ENCODE measurements at places on chromosomes 6 and 20. TPM values are rescaled to one million over a fixed set of nuclear protein-coding genes. Genes with fewer than 3 reads are reported as not detected.

DNA sequence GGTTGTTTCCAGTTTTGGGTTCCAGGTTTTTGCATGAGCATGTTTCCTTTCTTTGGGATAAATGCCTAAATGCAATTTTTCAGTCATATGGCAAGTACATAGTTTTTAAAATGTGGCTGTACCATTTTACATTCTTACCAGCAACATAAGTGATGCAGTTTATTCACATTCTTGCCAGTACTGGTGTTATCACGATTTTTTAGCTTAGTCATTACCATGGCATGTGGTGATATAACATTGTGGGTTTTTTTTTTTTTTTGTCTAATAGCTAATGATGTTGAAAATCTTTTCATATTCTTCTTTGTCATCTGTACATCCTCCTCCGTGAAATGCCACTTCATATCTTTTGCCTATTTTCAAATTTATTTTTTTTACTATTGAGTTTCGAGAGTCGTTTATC is 2.9 kb upstream of the TDRD6 start:
- no peak for DNase-seq

DNA sequence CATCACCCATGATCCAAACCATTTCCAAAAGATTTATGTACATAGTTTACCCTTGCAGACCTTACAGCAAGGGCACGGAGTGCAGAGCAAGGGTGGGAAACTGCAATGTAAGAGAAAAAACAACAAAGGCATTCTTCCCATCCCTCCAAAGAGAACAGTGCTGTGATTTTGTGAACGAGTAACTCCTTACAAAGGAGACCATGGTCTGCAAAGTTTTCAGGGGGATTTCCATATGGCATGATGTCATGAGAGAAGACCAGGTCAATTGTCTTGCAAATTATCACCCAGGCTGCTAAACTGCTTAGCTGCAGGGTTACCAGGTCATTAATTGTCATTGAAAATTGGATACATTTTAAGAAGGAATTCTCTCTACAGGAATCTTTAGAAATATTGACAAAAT is 58.3 kb downstream of the LAMP5 start:
- no peak for DNase-seq

GRCh38 chr20:45450097-45450818 is 19.3 kb upstream of the WFDC2 start:
- DNase-seq: peak; percentile 23

GRCh38 chr6:4678506-4679300 is 97.5 kb upstream of the CDYL start:
- DNase-seq: no peak

DNA sequence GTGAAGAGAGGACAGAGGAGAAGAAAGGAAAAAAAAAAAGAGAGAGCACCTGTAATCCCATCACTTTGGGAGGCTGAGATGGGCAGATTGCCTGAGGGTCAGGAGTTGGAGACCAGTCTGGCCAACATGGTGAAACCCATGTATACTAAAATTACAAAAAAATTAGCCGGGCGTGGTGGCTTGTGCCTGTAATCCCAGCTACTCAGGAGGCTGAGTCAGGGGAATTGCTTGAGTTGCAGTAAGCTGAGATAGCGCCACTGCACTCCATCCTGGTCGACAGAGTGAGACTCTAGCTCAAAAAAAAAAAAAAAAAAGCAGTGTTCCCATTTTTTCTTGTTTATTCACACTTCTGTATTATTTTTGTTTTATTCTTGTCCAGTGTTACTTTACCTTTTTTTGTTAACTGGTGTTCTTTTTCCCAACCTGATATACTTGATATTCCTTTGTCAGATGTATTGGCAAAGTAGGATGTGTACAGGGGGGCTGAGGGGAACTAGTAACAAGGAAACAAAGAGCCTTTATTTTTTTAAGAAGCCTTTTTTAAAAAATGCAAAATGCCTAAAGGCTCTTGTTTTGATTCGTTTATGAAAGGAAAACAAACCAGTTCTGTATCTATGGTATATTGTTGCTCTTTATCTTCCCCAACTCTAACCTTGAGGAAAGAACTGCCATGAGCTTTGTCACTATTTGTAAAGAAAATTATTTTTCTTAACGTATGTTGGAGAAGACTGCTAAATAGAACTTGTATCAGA is 22.3 kb downstream of the COL19A1 start:
- no peak for DNase-seq

DNA sequence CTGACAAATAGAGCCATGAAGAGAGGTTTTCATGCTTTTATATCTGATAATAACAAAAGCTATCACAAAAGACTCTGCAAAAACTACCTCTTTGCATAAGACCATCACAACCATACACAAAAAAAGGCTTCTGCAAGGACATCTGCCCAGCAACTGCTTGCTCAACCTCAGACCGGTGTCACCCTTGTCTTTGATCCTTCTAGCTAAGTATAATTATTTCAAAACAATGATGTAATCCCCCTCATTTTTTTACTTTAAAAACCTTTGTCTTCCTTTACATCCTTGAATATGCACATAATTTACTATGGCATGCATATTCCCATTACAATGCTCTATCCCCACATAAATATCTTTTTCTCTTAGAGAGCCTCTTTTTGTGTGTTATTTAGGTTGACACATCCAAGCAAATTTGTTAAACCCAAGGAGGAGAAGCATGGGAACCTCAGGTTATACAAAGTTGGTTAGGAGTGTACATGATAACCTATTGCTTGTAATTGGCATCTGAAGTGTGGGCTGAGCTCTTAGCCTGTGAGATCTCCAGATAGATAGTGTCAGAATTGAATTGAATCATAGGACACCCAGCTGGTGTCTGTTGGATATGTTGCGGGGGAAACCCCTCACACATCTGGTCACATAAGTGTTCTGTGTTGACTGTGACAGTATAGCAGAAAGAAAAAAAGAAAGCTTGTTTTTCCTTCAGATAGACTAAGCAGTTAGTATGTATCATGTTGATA is 20.7 kb upstream of the CGA start:
- DNase-seq: no peak

DNA sequence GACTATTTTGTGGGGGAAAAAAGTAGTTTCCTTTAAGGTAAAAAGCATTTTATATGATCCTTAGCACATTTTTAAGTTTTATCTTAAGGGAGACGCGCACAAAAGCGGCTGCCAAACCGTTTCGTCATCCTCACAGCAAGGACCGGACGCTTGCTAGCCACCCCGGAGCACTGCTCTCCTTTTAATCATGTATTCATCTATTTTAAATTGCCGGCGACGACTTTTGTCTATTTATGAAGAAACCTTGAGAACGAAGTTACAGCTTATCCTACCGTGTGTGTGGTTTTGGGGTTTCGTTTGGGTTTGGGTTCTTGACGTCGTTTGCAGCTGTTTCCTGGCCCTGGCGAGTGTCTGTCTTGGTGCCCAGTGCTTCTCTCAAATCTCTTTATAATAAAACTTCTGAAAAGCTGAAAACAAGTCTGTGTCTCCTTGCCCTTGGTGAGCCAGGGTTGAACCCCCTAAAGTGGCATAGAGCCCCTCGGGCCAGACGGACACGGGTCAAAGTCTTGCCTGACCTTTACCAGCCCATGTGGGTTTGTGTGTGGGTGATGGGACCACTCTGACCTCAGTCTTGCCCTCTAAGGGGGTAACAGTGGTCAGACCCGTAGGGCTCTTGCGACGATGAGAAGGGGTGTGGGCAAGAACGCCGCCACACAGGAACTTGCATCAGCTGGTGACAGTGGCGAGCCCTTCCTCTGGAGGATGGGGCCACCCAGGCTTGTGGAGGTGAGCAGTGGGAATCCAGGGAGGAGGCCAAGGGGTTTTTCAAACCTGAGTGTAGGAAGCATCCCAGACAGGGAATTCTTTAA is 117.6 kb downstream of the JPH2 start:
- DNase-seq: peak; percentile 59

- no peak for DNase-seq
Observed at GRCh38 chr20:55714082-55714481, 291.2 kb downstream of the CBLN4 start.

- no peak for DNase-seq
Observed at GRCh38 chr6:159565181-159565710, 127.8 kb downstream of the SOD2 start.

- no peak for DNase-seq
Observed at GRCh38 chr6:6256886-6257285, 63.6 kb downstream of the F13A1 start.

- no peak for DNase-seq
Observed at GRCh38 chr6:138222901-138223546, 4.7 kb upstream of the PBOV1 start.

DNA sequence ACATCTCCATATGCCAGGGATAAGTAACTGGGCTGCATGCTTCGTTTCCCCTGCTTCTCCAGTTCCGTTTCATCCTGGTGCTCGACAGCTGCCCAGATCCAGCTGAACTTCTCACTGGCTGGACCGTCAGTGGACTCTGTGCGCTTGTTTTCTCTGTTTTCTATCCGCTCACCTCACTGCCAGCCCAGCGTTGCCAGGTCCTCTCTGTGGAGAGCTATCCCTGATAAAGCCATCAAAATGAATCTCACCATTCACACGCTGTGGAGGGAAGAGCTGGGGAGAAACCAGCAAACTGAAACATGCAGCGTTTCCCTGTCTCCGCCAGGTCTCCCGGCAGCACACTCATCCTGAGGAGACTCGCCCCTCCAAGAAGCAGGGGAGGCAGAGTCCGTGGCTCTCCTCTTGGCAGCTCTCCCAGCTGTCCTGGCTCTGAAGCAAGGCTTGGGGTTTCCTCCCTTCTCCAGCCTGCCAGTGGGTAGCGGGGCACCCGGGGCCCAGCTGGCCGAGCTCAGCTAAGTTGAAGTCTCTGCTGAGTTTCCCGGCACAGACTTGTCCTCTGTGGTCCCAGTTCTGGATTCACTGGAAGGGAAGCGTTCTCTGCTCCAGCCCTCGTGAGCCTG is 160.9 kb downstream of the DTNBP1 start:
- peak; percentile 18 for DNase-seq

DNA sequence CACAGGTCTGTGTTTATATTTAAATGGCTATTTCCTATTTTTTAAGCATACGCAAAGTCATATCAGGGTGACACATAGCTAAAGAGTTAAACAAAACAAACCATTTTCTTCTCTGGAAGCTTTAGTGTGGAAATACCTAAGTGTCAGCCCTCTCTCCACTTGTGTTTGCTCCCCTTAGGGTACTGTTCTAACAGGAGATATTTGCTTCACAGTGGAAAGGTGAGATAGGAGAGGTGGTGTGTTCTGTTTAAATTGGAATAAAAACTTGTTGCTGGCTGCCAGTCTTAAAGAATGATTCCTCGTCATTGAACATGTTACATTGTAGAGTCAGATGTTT is 18.9 kb downstream of the PHACTR2 start:
- DNase-seq: no peak

DNA sequence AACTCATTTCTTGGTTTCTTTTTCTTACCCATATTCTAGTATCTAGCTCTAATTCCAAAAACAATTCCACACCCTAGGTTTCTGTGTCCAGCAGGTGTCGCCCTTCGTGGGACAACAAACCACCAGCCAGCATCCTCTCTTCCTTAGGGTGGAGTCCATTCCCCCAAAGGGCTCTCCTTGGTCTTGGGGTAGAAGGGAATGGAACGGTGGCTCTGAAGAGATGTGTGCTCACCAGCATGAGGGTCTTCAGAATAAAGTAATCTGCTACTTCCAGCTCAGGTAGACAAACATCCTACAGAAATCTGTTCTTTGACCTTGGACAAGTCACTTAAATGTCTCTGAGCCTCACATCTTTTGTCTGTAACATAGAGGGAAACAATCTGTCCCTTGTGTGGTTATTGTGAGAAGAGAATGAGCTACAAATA is 7.2 kb downstream of the HLA-DMB start:
- DNase-seq: peak; percentile 85

DNA sequence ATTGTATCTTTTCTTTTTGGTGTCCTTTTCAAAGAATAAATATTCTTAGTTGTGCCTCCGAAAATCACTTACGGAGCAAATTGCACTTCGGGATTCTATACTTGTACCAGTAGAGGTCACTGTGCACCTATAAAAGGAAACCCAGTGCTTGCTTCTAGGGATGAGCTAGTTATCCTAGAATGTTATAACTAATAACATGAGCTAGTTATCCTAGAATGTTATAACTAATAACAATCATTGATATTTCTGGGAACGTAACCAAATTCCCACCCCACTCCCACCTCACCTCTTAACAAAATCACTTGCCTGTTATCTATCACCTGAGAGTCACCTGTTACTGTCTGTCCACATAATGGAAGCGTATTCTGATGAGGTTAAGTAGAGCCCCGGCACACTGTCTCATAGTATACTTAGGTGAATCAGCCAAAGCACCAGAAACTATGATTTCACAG is 126.9 kb upstream of the TIAM2 start:
- DNase-seq: no peak

- no peak for DNase-seq
Observed at GRCh38 chr6:166168616-166169548, 1.2 kb upstream of the TBXT start.

DNA sequence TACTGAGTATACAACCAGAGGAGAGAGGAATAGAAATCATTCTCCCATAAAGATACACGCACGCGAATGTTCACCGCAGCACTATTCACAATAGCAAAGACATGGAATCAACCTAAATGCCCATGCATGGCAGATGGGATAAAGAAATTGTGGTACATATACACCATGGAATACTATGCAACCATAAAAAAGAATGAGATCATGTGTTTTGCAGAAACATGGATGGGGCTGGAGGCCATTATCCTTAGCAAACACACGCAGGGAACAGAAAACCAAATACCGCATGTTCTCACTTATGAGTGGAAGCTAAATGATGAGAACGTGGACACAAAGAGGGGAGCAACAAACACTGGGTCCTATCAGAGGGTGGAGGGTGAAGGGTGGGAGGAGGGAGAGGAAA is 3.4 kb downstream of the SERPINB6 start:
- no peak for DNase-seq

GRCh38 chr20:48558906-48559305 is 268.9 kb downstream of the PREX1 start:
- no peak for DNase-seq

DNA sequence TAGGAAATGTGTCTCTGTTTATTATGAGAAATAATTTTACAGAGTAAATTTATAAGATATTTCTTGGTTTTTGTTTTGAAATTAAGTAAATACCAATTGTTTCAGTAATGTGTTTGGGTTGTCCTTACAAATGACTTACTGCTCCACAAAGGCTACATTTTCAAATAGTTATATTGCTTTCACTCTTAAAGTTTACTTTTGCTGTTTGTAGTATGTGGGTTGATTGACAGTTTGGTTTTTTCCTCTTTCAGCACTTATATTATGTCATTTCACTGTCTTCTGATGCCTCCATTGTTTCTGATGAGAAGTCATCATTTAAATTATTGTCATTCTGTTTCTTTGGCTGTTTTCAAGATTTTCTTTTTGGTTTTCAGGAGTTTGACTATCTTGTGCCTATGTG is 34.9 kb upstream of the SUMO4 start:
- no peak for DNase-seq

RPS6KA2 gene
- 41.1 TPM for total RNA-seq

TUBB2B gene
- 14.9 TPM for total RNA-seq

NRSN1 gene
- not detected for total RNA-seq

BANF2 gene
- total RNA-seq: not detected

BCLAF1 gene
- total RNA-seq: 181 TPM

ISM1 gene
- total RNA-seq: 0.64 TPM

GRIK2 gene
- total RNA-seq: not detected

BTNL2 gene
- total RNA-seq: not detected

SNTA1 gene
- 21.7 TPM for total RNA-seq

TMEM200A gene
- 19.5 TPM for total RNA-seq
